Glomerular endothelial cell (primary cell): ENCODE measurements at places on chromosomes 2 and 18. TPM values are rescaled to one million over a fixed set of nuclear protein-coding genes. Genes with fewer than 3 reads are reported as not detected.

GRCh38 chr2:1503471-1504310 is 90.4 kb downstream of the TPO start:
- no peak for DNase-seq

GRCh38 chr18:36661999-36662398 is 166.8 kb downstream of the TPGS2 start:
- DNase-seq = no peak

GRCh38 chr18:26550998-26551694 is 2.8 kb upstream of the KCTD1 start:
- no peak for DNase-seq

DNA sequence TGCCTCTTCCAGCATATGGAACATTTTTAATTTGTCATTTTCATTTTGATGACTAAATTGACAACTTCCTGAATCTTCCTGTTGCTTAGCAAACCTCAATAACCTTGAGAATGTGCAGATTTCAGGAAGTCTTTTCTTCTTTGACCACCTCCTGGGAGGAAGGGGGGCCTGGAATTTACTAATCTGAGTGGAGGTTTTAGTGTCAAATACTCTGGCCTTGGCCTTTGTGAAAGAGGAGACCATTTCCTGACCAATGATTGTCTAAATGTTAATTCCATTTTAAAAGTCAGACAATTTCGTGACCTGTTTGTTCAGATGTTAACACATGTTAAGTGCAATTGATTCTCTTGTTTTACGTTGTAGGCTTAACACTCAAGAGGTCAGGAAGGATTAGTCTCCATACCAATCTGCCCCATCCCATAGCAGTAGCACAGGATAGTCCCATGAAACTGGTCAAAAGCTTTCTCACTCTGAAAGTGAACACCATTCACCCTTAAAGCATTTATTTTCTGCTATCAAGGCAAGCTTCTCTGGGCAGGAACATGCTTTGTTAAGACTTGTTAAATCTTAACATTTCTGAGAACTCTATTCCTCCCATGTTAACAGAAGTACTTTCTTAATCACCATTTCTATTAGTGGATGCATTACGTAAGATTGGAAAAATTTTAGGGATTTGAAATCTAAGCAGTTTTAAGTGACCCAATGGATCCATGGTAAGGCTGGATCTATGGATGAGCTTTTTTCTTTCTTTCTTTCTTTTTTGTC is 219.6 kb downstream of the RND3 start:
- no peak for DNase-seq

- no peak for DNase-seq
These were observed 11.9 kb downstream of the TTC39C start for GRCh38 chr18:24026457-24026856.

DNA sequence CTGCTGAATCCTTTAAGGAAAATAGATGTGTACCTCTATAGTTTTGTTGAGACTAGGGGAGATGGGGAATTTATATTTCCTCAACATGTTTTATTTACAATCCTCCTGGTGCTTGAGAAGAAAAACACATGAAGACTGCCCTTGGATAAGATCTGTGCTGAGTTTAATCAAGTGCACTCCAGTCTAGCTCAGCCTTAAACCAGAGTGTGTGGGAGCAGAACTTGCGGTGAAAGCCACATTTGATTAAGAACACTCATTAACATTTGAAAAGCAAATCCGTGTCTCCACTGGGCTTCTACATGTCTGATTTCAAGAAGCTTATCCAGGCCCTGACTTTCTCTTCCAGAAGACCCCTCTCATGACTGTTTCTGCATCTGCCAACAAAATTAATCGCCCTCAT is 84.8 kb upstream of the ITGA6 start:
- DNase-seq = no peak

Gene PMAIP1
- 45.2 and 55.7 TPM in 2 replicates for total RNA-seq
